ENCODE measurements at places on chromosomes 13 and 19.

- DNase-seq: no peak
Observed at GRCh38 chr19:4814625-4815425, 16.7 kb downstream of the TICAM1 start.

DNA sequence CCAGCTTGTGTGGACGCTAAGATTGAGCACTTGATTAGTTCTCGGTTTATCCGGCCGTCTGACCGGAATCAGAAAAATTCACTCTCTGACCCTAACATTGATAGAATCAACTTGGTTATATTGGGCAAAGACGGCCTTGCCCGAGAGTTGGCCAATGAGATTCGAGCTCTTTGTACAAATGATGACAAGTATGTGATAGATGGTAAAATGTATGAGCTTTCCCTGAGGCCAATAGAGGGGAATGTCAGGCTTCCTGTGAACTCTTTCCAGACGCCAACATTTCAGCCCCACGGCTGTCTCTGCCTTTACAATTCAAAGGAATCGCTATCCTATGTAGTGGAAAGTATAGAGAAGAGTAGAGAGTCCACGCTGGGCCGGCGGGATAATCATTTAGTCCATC, 59.6 kb downstream of the ARHGAP35 start:
- no peak for DNase-seq

DNA sequence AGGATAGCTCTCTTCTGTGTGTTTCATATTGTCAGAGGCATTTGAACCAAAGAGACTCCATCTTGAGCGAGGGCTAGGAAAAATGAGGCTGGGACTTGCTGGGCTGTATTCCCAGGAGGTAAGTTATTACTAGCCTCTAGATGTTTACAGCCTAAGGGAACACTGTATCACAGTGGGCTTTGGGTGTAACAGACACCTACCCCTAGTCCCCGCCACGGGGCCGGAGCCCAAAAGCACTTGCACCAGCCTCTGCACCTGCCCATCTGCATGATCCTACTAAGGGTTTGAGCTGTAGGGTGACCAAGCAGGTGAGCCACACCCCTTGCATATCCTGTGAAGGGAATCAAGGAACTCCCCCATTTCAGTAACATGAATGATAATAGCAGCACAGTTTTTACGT, 1972.2 kb downstream of the OLFM4 start:
- DNase-seq: no peak

- DNase-seq: no peak
Observed at GRCh38 chr13:26623125-26623524, 65.6 kb downstream of the WASF3 start.

DNA sequence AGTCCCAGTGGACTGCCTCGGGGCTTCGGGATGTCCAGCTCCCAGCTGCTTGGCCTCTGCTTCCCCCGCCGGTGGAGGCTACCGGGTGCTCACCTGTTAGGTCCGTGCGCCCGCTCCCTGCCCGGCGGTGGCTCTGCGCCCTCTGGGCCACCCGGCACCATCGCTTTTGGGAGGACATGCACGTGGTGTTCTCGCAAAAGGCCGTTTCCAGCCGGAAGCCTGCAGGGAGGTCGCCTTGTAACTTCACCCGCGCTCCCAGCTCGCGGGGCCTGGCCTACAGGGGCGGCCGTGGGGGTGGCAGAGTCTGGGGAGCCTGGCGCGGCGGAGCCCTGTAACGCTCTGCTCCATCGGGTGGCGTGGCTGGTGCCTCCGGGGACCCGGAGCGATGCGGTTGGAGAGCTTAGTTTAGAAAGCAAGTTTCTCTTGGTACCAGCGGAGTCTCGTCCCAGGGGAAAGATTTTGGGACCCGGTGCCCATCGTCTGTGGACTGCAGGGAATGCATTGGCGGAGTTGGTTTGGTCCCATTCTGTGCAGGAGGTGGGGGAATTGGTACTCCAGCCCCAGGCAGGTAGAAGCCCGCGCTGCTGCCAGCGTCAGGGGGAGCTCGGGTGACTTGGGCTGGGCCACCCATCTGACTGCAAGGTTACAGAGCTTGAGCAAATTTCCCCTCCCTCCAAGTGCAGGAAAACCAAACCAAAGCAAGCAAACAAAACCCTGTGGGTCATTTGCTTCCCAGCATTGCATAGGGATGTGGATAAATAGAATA, 673 bp downstream of the SPATA13 start:
- DNase-seq: peak; percentile 72

GRCh38 chr13:29537736-29538651, 57.5 kb downstream of the SLC7A1 start:
- no peak for DNase-seq

DNA sequence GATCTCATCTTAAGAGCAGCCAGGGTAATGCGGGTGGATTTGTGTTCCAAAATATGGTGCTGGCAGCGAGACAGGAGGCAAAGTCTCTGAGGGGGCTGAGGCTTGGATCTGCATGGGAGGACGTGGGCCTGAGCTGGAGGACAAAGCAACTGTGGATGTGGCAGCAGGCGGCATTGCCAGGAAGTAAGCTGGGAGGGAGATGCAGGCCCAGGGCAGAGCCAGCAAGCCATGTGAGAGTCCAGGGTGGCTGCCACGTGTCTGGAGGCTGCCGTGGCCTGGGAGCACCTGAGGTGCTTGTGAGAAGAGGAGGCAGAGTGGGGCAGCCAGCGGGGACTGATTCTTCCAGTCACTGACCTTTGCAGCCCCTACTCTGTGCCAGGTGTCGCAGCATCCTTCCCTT, 52.0 kb downstream of the DPF1 start:
- DNase-seq: no peak

DNA sequence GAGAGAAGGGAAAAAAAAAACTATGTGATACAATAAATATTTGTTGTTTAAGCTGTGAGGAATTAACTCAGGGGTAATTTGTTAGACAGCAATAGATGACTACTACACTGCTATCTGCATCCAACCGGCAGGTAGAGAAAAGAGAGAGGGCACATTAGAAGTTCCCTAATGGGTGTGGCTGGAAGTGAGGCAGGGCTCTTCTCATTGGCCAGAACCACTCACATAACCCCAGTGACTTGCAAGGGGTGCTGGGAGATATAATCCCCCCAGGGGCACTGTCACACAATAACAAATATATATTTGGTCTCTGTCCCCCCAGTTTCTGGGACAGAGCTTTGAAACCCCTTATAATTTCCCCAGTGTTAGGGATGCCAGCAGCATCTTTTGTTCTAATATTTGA, 24.3 kb downstream of the FGF21 start:
- no peak for DNase-seq

DNA sequence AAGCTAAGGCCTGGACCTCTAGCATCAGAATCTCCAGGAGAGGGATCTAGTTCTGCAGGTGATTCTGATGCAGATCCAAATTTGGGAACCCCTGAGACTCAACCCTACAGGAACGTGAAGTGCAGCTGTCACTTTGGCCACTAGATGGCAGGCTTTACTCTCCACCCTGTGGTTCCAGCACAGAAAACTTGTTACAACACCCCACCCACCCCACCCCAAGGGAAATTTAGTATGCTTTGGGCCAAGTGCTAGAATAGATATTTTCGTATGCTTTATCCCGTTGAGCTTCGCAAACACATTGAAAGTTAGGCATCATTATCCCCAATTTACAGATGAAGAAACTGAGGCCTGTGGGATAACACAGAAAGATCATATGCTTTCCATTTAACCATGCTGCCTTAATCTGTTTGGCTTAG, 232.0 kb downstream of the B3GLCT start:
- DNase-seq: peak; percentile 46

GRCh38 chr19:49987159-49987698, 26.3 kb upstream of the SIGLEC11 start:
- peak; percentile 92 for DNase-seq

DNA sequence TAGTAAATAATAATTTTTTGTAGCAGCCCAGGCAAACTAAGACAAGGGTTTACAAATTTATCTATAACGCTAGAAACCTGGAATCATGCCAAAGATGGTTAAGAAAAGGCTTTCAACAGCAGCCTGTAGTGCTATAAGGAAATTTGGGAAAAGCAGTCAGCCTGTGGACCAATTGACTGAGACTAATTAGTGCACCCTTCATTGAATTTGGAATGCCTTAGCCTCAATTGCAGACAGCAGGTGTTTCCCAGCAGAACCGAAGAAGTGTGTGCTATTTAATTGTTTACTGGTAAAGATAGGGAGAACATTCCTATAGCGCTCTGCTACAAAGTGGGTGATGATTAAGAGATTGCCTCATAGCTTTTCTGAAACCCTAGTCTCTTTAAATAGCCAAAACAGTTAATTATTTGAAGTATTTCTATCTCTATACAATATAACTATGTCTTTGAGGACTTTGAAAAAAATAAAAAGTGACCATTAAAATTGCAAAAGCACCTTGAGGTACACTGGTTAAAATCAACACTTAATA, 1884.3 kb upstream of the PCDH20 start:
- no peak for DNase-seq

- no peak for DNase-seq
Observed at GRCh38 chr13:104648291-104648690, 1582.1 kb upstream of the SLC10A2 start.

DNA sequence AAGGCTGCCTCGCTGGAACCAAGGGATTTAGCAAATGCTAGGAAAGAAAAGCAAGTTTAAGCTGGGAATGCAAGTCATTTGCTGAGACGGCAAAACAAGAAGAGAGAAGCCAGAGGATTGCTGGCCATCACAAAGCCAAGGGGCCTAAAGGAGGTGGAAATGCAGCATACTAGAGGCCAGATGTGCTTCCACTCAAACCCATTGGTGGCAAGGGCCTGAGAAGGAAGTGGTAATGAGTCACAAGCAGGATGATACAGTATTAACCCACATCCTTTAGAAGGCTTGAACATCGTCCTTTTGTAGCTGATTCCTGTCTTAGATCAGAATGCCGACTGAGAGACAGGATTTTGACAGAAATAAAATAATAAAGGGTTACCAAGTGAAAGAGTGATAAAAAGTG, 68.2 kb downstream of the ITGBL1 start:
- DNase-seq: no peak

DNA sequence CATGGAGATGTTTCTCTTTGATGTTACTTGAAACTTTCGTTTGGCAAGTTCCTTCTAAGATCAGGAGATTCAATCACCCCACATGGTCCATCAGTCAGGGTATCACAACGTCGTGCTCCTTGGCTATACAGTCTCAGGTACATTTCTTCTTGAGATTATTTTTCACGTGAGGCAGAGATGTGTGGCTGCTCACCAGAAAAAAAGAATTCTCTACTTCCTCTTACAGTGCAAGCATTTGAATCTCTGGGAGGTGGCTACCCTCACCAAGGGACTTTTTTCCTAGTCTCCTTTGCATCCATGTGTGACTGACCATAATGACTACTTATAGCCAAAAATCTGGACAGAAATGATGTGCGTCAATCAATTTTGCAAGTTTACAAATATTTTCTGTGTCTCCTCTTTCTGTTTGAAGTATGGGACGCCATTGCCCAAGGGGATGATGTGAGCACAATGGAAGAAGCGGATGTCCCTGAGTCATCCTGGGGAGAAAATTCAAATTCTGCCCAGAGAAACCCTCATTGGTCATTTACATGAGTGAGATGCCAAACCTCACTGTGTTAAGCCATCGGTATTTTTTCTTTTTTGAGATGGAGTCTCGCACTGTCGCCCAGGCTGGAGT, 8.6 kb upstream of the LAIR2 start:
- no peak for DNase-seq

DNA sequence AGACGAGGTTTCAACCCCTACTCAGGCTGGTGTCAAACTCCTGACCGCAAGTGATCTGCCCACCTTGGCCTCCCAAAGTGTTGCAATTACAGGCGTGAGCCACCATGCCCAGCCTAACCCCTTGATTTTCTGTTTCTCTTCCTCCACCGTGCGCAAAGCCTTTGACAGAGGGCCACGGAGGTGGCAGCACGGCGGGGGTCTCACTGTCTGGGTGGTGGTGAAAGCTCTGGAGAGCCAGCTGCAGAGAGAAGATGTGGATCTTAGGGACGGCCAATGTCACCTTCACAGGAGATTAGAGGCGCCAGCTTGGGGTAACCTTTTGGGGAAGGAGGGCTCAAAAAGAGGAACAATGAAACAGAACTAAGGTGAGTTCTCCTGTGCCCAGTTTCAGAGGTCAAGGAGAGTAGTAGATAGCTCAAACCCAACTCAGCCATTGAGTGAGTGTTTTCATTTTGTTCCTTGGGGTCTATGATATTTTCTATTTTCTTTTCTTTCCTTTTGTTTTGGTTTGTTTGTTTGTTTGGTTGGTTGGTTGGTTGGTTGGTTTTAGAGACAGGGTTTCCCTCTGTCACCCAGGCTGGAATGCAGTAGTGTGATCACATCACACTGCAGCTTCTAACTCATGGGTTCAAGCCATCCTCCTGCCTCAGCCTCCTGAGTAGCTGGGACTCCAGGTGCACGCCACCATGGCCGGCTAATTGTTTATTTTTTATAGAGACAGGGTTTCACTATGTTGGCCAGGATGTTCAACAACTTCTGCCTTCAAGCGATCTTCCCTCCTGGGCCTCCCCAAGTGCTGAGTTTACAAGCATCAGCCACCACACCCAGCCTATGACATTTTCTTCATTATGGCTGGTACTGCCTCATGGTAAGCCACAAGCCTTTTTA, 37.7 kb downstream of the GPR42 start:
- DNase-seq: no peak

GRCh38 chr19:46386996-46387712, 26.2 kb downstream of the CCDC8 start:
- no peak for DNase-seq

DNA sequence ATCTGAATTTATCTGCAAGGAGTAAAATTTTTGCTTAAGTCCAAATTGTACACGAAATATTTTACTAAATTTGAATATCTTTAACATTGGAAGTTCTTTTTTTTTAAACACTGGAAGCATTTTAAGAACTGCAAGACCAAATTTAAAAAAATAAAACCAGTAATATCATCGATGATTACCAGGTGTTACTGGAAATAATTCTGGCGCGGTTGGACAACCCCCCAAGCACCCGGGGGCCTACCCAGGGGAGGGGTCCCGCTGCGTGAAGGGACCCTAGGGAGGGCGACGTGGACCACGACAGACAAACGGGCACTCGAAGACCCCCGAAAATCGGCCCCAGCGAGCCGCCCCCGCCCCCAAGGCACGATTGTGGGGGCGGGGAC, 12.6 kb upstream of the JSRP1 start:
- no peak for DNase-seq

GRCh38 chr13:101919541-101920181, 467.2 kb downstream of the ITGBL1 start:
- DNase-seq: no peak

- DNase-seq: no peak
Observed at GRCh38 chr19:41868120-41868988, 8.3 kb downstream of the RPS19 start.

- DNase-seq: no peak
Observed at GRCh38 chr13:36549755-36550154, 117.5 kb downstream of the CCNA1 start.

GRCh38 chr13:75798353-75799255, 162.5 kb downstream of the LMO7 start:
- peak; percentile 38 for DNase-seq

- no peak for DNase-seq
Observed at GRCh38 chr13:56352901-56353300, 787.8 kb upstream of the PRR20A start.

DNA sequence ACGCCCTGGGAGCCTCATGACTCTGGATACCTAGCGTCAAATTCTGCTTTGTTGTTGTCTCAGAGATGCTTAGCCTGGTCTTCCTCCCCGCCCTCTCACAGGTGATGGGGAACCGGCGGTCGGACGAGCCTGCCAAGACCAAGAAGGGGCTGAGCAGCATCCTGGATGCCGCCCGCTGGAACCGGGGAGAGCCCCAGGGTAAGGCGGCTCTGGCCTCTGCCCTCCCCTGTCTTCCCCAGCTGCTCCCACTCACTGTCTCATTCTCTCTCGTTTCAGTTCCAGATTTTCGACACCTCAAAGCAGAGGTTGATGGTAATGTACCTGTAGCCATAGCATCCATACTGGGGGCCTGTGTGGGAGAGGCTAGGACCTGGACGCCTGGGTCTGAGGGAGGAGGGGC, 11.4 kb downstream of the ARHGEF1 start:
- DNase-seq: no peak

Data from colonic mucosa (tissue), 4 donors.